ENCODE measurements at places on chromosomes 13 and 19.

DNA sequence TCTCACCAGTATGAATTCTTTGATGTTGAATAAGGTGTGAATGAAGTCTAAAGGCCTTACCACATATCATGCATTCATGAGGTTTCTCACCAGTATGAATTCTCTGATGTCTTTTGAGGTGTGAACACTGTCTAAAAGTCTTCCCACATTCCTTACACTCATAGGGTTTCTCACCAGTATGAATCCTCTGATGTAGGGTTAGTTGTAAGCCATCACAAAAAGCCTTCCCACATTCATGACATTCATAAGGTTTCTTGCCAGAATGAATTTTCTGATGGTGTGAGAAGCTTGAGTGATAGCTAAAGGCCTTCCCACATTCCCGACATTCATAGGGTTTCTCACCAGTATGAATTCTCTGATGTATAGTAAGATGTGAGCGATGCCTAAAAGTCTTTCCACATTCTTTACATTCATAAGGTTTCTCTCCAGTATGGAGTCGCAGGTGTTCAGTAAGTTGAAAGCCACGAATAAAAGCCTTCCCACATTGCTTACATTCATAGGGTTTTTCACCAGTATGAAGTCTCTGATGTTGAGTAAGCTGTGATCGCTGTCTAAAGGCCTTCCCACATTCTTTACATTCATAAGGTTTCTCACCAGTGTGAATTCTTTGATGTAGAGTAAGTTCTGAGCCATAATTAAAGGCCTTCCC, 27.7 kb downstream of the ZNF461 start:
- no peak for DNase-seq

- DNase-seq: no peak
Measured at GRCh38 chr13:75417656-75418055, 64.3 kb downstream of the TBC1D4 start.

DNA sequence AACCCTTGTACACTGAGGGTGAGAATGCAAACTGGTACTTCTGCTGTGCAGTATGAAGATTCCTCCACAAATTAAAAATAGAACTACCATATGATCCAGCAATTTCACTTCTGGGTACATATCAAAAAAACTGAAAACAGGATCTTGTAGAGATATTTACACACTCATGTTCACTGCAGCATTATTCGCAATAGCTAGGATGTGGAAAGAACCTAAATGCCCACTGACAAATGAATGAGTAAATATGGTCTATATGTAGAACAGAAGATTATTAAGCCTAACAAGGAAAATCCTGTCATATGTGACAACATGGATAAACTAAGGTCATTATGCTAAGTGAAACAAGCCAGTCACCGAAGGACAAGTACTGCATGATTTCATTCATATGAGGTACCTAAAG, 304.7 kb downstream of the ENOX1 start:
- DNase-seq: no peak

DNA sequence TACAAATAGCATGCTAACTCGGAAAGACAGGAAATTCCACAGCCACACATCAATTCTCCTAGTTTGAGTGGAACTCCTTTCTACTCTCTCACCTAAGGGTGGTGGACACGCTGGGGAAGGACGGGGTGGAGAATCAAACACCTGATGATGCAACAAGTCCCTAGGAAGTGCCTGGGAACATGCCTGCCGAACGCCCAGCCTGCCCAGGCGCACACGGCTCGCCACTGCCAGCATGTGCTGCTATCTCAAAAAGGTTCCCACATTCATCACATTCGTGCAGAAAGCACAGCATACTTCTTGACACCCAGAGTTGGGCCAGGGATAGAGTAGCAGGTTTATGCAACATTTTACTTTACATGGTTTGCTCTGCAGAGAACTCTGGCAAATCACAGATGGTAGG, 164.6 kb downstream of the ABCC4 start:
- no peak for DNase-seq

- DNase-seq: no peak
Measured at GRCh38 chr13:71149046-71149445, 718.0 kb downstream of the DACH1 start.

- DNase-seq: peak; percentile 45
Measured at GRCh38 chr19:28920269-28921066, 292.5 kb downstream of the UQCRFS1 start.

- peak; percentile 86 for DNase-seq
Measured at GRCh38 chr19:48991873-48992580, 1.1 kb downstream of the GYS1 start.

DNA sequence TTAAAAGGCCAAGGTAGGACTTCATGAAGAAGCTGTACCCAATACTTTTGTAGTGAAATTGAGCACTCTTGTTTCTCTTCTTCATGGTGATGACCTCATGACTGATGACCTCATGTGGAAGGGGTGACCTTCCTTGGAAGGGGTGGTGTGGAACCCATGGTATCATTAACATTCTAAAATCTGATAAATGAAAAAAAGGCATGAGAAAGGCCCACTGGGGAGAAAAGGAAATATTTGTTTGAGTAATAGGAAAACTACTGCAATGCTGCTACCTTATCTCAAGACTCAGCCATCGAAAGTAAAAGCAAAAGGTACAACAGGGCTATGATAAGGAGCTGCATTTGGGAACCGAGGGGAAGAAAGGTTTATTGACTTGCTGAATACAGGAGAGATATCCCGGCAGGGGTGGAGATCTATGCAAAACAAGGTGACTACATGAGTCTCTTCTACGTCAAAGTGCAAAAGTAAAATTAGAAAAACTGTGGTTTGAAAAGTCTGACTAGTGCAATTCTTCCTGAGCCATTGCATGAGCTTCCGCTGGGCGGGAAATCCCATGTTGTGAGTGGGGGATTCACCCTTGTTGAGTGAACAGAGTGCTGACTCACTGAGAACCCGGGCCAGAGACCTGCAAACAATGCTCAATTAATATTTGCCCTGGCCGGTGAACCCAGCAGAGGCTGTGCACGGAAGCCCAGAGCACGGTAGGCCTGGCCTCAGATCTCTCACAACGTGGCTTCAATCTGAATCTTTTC, 138.9 kb upstream of the RFC3 start:
- DNase-seq: no peak

- DNase-seq: no peak
Measured at GRCh38 chr13:69633044-69633443, 474.6 kb upstream of the ATXN8OS start.

GRCh38 chr13:47142105-47142504, 245.3 kb upstream of the HTR2A start:
- DNase-seq: no peak

GRCh38 chr19:13401388-13401787, 104.9 kb downstream of the CACNA1A start:
- peak; percentile 19 for DNase-seq

DNA sequence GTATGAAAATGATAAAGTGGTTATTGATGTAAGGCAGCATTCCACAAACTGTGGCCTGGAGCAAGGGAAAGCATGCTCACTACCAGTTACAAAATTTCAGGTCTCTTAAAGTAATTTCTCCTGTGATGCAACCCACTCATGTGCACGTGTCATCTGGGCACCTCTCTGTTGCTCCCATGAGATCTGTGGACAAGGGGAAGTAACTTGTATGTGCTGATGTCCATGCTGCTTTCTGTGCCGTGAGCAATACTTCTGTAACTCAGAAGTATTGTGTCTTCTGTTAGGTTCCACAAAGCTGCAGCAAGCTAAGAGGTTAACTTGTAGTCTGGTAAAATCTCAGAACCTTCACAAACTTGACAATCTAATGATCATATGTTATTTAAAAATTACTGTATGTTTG, 930.0 kb upstream of the SLITRK6 start:
- DNase-seq: no peak

Data from fibroblast of skin of back (primary cell).